Vagina (tissue), 2 donors: ENCODE measurements at places on chromosomes 4 and X. TPM values are rescaled to one million over a fixed set of nuclear protein-coding genes. Genes with fewer than 3 reads are reported as not detected.

GRCh38 chr4:3826247-3827172 lies 60.3 kb downstream of the ADRA2C start:
- H3K4me3 ChIP-seq = no peak overlapping the region
- no peaks in the 10 kb centered on the region for H3K27me3 ChIP-seq
- peaks cover 14% of the 10 kb centered on the region for H3K4me1 ChIP-seq

- no peaks in the 10 kb centered on the region for H3K4me1 ChIP-seq
- H3K36me3 ChIP-seq = no peaks in the 10 kb centered on the region
- H3K4me3 ChIP-seq = no peak overlapping the region
- DNase-seq = no peak
- no peak overlapping the region for H3K27ac ChIP-seq
- no peaks in the 10 kb centered on the region for H3K27me3 ChIP-seq
These were observed 561.3 kb upstream of the LCORL start for GRCh38 chr4:18582841-18583240.

- H3K4me3 ChIP-seq = no peak overlapping the region
- H3K27ac ChIP-seq = no peak overlapping the region
- no peak for DNase-seq
- no peaks in the 10 kb centered on the region for H3K4me1 ChIP-seq
- H3K36me3 ChIP-seq = no peaks in the 10 kb centered on the region
- H3K27me3 ChIP-seq = no peaks in the 10 kb centered on the region
These were observed 71.4 kb upstream of the UGT8 start for GRCh38 chr4:114527170-114527569.

DNA sequence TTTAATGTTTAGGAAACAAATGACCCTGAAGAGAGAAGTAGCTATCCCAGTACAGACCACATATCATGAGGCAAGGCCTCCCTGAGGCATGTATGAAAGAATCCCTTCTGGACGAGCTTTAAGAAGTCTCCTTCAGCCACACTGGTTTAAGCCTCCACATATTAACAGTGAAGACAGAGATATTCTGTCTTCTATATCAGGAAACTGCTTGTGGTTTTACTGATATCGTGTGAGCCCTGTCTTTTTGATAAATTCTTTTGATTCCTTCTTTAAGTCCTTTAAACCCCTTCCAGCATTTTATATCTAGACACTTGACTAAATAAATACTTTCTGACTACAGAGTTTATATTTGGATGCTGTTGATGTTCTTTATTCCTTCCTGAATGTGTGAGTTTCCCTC lies 45.9 kb upstream of the GPC4 start:
- no peak overlapping the region for H3K27ac ChIP-seq
- no peaks in the 10 kb centered on the region for H3K4me1 ChIP-seq
- H3K4me3 ChIP-seq = no peak overlapping the region
- DNase-seq = no peak

- no peak for DNase-seq
- H3K27me3 ChIP-seq = no peaks in the 10 kb centered on the region
- H3K36me3 ChIP-seq = no peaks in the 10 kb centered on the region
- H3K4me1 ChIP-seq = no peaks in the 10 kb centered on the region
- H3K4me3 ChIP-seq = peak within 1 kb of the TSS; percentile 37
- no peak within 1 kb of the TSS for H3K27ac ChIP-seq
These were observed at the start of gene ADGRG2 for GRCh38 chrX:19121898-19122640. TSS of gene ADGRG2 (minus strand) at chrX:19122468. CDS start at chrX:19068834, 53,634 bp downstream.

GRCh38 chr4:84596826-84597225 lies 13.9 kb downstream of the CDS1 start:
- H3K36me3 ChIP-seq = no peaks in the 10 kb centered on the region
- no peak overlapping the region for H3K4me3 ChIP-seq
- H3K27me3 ChIP-seq = no peaks in the 10 kb centered on the region
- H3K27ac ChIP-seq = no peak overlapping the region

GRCh38 chr4:1711055-1711570 lies 1.0 kb downstream of the SLBP start:
- H3K27me3 ChIP-seq = no peaks in the 10 kb centered on the region
- H3K27ac ChIP-seq = peak overlapping the region; percentile 97
- peaks cover 6% of the 10 kb centered on the region for H3K36me3 ChIP-seq
- H3K4me1 ChIP-seq = peaks cover 53% of the 10 kb centered on the region
- no peak for DNase-seq

DNA sequence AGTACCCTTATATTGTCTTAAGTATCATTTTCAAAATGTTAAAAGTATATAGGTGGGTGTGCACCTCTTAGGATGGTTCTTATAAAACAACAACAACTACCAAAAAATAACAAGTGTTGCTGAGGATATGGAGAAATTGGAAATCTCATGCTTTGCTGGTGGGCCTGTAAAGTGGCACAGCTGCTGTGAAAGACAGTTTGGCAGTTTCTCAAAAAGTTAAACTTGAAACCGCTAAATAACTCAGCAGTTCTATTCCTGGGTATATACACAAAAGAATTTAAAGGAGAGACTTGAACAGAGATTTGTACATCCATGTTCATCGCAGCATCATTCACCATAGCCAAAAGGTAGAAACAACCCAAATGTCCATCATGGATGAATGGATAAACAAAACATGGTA lies 65.5 kb downstream of the HAND2 start:
- H3K4me3 ChIP-seq = no peak overlapping the region
- no peak for DNase-seq
- no peak overlapping the region for H3K27ac ChIP-seq
- H3K4me1 ChIP-seq = no peaks in the 10 kb centered on the region
- H3K36me3 ChIP-seq = no peaks in the 10 kb centered on the region

Gene HSFX3
- not detected for total RNA-seq
